Pancreas (tissue), 10 donors: ENCODE measurements at places on chromosomes 11 and 22. TPM values are rescaled to one million over a fixed set of nuclear protein-coding genes. Genes with fewer than 3 reads are reported as not detected.

Gene NLRP14
- not detected for total RNA-seq

Gene MMP10
- total RNA-seq, result 0.14 TPM

Gene DEFB131B
- not detected for total RNA-seq

Gene CD3G
- 0.84 TPM for total RNA-seq

Gene CHST1
- 0.23 TPM for total RNA-seq

Gene HMGXB4
- total RNA-seq, result 7.2 TPM

Gene CRYBA4
- total RNA-seq, result not detected

GRCh38 chr11:126704096-126704495, 296.5 kb downstream of the KIRREL3 start:
- no peak overlapping the region for H3K4me3 ChIP-seq
- H3K27me3 ChIP-seq, result no peaks in the 10 kb centered on the region
- DNase-seq, result no peak
- H3K36me3 ChIP-seq, result no peaks in the 10 kb centered on the region

GRCh38 chr11:111718436-111718835, 47.8 kb downstream of the PPP2R1B start:
- peak overlapping the region; percentile 68 for H3K27ac ChIP-seq
- peaks cover 39% of the 10 kb centered on the region for H3K36me3 ChIP-seq
- no peaks in the 10 kb centered on the region for H3K27me3 ChIP-seq
- no peak for DNase-seq
- no peak overlapping the region for H3K4me3 ChIP-seq

- H3K27ac ChIP-seq, result no peak overlapping the region
- no peaks in the 10 kb centered on the region for H3K36me3 ChIP-seq
- H3K27me3 ChIP-seq, result no peaks in the 10 kb centered on the region
- no peak overlapping the region for H3K4me3 ChIP-seq
- no peaks in the 10 kb centered on the region for H3K4me1 ChIP-seq
Measured at GRCh38 chr11:16184588-16184987, 171.8 kb downstream of the SOX6 start.

DNA sequence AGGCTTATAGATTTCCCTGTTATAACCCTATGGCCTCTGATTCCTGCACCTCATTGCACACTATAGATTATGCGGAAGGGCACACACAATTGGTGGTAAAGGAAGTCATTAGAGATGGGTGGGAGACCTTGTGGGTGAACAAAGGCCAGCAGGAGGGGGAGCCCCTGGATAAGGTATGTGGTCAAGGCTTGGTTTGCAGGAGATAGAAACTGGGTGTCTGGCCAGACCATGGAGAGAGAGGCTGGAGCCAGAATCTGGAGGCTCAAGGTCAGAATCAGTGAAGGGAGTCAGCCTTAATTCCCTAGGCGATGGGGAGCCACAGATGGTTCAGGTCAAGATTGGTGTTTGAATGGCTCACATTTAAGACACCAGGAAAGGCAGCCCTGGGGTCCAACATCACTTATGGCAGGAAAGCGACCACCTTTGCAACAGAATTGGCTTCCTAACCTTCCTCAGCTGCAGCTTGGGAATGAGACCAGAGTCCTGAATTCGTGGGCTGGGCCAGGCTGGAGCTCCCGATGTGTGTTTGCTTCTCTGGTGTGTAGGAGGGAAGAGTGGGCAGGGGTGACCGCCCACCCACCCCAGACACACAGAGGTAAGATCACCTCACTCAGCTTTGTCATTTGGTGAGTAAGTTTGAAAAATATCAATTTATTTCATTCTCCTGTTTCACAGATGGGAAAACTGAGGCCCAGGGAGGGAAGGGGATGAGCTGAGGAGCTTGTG, 22.7 kb upstream of the SCUBE1 start:
- no peak for DNase-seq
- H3K4me3 ChIP-seq, result no peak overlapping the region
- no peaks in the 10 kb centered on the region for H3K27me3 ChIP-seq
- no peaks in the 10 kb centered on the region for H3K36me3 ChIP-seq
- no peak overlapping the region for H3K27ac ChIP-seq
- H3K4me1 ChIP-seq, result no peaks in the 10 kb centered on the region

DNA sequence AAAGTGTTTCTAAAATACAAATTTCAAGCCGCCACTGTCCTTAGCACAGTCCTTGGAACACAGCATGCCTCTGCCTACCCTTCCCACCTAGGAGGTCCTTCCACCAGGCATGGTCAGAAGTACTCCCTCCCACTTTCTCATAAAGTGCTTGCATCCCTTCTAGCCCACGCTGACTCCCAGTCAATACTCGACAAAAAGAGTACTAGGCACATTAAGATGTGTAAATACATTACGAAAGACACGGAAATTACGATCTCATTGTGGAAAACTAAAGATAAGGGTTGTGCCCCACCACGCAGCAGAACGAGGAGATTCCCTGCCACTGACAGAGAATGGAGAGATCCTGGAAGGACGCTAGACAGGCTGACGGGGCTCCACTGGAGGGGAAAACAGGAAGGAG, 13.5 kb downstream of the CHKA start:
- no peaks in the 10 kb centered on the region for H3K27me3 ChIP-seq
- H3K36me3 ChIP-seq, result no peaks in the 10 kb centered on the region
- peak overlapping the region; percentile 76 for H3K27ac ChIP-seq
- DNase-seq, result no peak

- no peaks in the 10 kb centered on the region for H3K27me3 ChIP-seq
- no peak for DNase-seq
- H3K4me1 ChIP-seq, result no peaks in the 10 kb centered on the region
- H3K27ac ChIP-seq, result no peak overlapping the region
Measured at GRCh38 chr11:114892381-114893197, 214.3 kb downstream of the NXPE2 start.

- H3K4me1 ChIP-seq, result no peaks in the 10 kb centered on the region
- H3K4me3 ChIP-seq, result no peak overlapping the region
- H3K27me3 ChIP-seq, result no peaks in the 10 kb centered on the region
- no peak overlapping the region for H3K27ac ChIP-seq
- DNase-seq, result no peak
- no peaks in the 10 kb centered on the region for H3K36me3 ChIP-seq
Measured at GRCh38 chr11:73163638-73164174, 21.6 kb upstream of the FCHSD2 start.

DNA sequence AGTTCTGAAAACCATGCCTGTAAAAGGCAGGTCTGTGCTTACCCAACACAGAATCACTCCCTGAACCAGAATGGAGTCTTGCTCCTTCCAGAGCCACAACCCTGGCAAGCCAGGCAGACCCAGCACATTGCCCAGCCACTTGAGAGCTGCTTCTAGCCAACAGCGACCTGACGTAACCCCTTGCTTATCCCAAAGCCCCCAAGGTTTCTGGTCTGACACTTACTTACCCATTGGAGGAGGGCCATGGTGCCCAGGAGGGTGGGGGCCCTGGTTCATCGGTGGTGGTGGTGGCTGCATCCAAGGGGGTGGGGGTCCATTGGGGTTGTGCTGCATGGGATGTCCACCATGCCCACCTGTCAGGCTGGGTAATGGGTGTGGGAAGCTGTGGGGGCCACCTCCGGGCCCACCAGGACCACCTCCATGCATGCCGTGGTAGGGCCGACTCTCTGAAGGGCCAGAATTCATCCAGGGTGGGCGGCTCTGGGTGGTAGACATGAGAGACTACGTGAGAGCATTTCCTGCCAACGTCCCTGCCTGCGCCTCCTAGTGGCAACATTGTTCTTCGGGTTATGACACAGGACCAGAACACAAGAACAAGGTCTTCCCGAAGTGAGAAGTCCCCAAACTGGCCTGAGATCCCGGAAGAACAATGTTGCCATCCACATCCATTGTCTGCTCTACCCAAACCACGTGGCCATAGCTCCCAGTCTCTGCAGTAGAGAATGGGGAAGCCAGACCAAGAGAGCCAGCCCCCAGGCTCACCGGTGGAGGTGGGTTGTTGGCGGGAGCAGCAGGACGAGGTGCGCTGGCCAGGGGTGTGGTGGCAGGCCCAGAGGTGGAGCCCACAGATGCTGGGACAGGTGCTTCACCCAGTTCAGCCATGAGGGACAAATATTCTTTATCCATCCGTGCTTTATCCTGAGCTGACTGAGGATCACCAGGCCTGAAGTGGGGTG, 7.8 kb upstream of the PYGM start:
- H3K27me3 ChIP-seq, result no peaks in the 10 kb centered on the region
- DNase-seq, result no peak
- H3K4me3 ChIP-seq, result no peak overlapping the region
- peaks cover 95% of the 10 kb centered on the region for H3K36me3 ChIP-seq
- no peak overlapping the region for H3K27ac ChIP-seq

- no peaks in the 10 kb centered on the region for H3K27me3 ChIP-seq
- DNase-seq, result no peak
- H3K36me3 ChIP-seq, result no peaks in the 10 kb centered on the region
- H3K27ac ChIP-seq, result no peak overlapping the region
Measured at GRCh38 chr11:131998020-131998419, 627.6 kb downstream of the NTM start.

DNA sequence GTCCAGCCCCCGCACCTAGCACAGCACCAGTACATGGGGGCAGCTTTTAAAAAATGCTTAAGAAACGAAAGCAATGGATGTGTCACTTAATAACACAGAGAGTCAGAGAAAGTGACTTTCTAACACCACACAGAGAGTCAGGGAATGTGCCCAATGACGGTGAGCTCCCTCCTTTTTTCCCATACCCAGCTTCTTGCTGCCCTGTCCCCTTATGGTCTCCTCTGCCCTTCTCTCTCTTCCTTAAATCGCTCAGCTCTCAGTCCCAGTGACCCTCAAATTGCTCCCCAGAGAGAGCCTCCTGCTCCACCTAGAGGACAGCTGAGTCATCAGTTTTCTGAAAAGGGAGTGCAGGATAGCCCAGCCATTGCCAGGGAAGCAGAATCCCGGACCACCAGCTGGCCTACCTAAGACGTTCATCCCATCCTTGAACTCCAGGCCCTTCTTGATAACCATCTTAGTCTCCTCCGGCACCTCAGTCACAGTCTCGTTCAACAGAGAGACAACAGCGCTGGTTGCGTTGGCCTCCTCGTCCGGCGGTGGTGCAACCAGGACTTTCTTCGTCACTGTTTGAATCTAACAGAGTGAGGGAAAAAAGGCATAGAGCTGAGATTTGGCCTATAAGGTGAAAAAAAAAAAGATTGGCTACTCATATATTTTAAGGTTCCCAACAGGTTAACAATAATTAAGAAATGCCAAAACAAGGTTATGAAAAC, 113.5 kb downstream of the SLC1A2 start:
- no peaks in the 10 kb centered on the region for H3K27me3 ChIP-seq
- no peak overlapping the region for H3K27ac ChIP-seq
- no peaks in the 10 kb centered on the region for H3K36me3 ChIP-seq
- H3K4me1 ChIP-seq, result peaks cover 31% of the 10 kb centered on the region
- H3K4me3 ChIP-seq, result no peak overlapping the region
- DNase-seq, result no peak

GRCh38 chr11:70739811-70740487, 341.6 kb downstream of the CTTN start:
- no peak overlapping the region for H3K27ac ChIP-seq
- H3K4me1 ChIP-seq, result no peaks in the 10 kb centered on the region
- no peaks in the 10 kb centered on the region for H3K27me3 ChIP-seq
- no peaks in the 10 kb centered on the region for H3K36me3 ChIP-seq
- DNase-seq, result no peak

GRCh38 chr11:128852327-128853023, 14.6 kb downstream of the KCNJ1 start:
- H3K4me3 ChIP-seq, result no peak overlapping the region
- H3K27me3 ChIP-seq, result no peaks in the 10 kb centered on the region
- no peaks in the 10 kb centered on the region for H3K36me3 ChIP-seq
- DNase-seq, result peak; percentile 89
- peaks cover 16% of the 10 kb centered on the region for H3K4me1 ChIP-seq

- peak overlapping the region; percentile 92 for H3K27ac ChIP-seq
- H3K36me3 ChIP-seq, result no peaks in the 10 kb centered on the region
- H3K27me3 ChIP-seq, result no peaks in the 10 kb centered on the region
- peak overlapping the region; percentile 73 for H3K4me3 ChIP-seq
- peak; percentile 42 for DNase-seq
Measured at GRCh38 chr11:102110761-102111010, 439 bp downstream of the YAP1 start.

- H3K27ac ChIP-seq, result no peak overlapping the region
- no peaks in the 10 kb centered on the region for H3K27me3 ChIP-seq
- no peak for DNase-seq
- H3K4me3 ChIP-seq, result no peak overlapping the region
Measured at GRCh38 chr11:96033095-96033494, 109.2 kb upstream of the MTMR2 start.

DNA sequence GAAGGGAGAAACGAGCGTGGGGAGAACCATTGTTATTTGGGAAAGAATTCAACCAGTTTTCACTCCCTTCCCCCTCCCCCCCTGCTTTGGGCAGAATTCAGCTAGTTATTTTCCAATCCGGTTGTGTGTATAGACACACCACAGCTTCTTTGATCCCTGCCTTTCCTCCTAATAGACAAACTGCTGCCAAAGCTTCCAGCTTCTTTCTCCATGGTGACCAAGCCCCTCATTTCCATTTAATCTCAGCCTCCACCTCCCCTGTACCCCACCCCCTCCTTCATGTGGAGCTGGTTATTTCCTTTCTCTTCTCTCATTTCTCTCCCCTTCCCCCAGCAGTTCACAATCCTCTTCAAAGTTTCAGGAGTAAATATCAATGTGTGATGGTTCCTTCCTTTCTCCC, 24.8 kb upstream of the PKNOX2 start:
- no peak overlapping the region for H3K27ac ChIP-seq
- no peak for DNase-seq
- H3K4me1 ChIP-seq, result no peaks in the 10 kb centered on the region
- no peak overlapping the region for H3K4me3 ChIP-seq
- peaks cover 6% of the 10 kb centered on the region for H3K27me3 ChIP-seq

DNA sequence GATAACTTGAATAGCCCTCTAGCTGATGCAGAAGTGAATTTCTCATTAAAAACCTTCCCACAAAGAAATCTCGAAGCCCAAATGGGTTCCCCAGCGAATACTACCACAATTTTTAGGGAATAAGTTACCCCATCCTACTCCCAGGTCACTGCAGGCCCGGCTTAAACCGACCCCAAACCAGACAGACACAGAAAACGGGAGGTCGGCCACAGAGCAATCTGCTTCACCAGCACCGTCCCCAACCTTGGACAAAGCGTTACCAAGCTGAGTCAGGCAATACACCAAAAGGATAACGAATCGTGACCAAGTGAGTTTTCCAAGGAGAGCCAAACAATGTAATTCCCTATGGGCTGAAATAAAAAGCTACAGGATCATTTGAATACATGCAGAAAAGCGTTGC, 575 bp upstream of the MOV10L1 start:
- H3K27me3 ChIP-seq, result no peaks in the 10 kb centered on the region
- H3K4me1 ChIP-seq, result no peaks in the 10 kb centered on the region
- H3K4me3 ChIP-seq, result no peak overlapping the region
- DNase-seq, result no peak
- no peaks in the 10 kb centered on the region for H3K36me3 ChIP-seq
